Activated naive CD8-positive, alpha-beta T cell treated with anti-CD3 and anti-CD28 coated beads, Interleukin-2, amount 10 ng/mL, durations not matched to agents 7 days and 5 days (primary cell): ENCODE measurements at places on chromosomes 5 and 9.

DNA sequence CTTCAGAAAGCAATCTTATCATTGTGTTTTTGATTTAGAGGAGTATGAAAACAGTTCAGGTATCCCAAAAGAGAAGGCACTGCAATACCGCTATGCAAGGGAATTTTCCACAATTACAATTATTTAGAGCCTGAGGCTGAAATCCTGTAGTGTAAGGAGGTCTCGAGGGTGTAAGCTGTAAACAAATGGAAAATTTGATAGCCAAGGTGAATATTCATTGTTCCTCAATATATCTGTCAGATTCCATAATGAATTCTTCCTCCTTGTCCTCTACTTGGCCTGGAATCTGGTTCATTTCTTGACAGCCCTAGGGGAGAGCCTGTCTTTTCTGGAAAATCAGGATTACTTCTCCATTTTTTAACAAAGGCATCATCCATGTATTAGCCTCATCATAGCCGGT is 63.1 kb upstream of the SMARCA2 start:
- DNase-seq, result no peak

DNA sequence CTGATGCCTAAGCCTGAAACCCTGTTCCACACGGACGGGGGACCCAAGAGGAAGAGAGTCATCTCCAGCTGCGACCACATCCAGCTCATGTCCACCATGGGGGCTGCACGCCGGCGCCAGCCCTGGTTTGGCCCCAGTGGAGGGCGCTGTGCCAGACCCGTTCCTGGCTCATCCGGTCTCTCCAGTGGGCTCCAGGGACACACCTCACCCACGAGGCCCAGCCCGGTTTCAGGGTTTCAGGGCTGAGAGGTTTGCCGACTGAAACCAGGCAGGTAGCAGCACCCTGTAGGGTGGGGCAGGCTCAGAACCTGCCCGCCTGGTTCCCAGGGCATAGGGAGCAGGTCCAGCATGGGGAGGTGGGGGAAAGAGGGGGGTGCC is 71.4 kb upstream of the STXBP1 start:
- no peak for DNase-seq

DNA sequence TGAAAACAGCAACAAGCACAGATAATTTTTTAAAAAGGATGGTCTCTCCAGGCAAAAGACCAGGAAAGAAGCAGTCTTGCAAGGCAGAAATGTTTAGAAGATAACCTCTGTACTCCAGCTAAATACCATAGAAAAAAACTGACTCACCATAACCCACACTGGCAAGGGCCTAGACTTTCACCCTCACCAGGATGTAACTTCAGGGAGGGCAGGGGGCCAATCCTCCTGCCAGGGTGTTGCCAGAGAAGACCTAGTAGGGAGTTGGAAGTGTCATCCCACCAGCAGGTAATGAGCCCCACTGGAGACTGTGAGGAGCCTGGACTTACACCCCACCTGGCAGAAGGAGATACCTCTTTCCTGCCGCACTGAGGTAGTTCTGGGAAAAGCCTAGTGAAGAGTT is 97.6 kb downstream of the PRELID2 start:
- no peak for DNase-seq

DNA sequence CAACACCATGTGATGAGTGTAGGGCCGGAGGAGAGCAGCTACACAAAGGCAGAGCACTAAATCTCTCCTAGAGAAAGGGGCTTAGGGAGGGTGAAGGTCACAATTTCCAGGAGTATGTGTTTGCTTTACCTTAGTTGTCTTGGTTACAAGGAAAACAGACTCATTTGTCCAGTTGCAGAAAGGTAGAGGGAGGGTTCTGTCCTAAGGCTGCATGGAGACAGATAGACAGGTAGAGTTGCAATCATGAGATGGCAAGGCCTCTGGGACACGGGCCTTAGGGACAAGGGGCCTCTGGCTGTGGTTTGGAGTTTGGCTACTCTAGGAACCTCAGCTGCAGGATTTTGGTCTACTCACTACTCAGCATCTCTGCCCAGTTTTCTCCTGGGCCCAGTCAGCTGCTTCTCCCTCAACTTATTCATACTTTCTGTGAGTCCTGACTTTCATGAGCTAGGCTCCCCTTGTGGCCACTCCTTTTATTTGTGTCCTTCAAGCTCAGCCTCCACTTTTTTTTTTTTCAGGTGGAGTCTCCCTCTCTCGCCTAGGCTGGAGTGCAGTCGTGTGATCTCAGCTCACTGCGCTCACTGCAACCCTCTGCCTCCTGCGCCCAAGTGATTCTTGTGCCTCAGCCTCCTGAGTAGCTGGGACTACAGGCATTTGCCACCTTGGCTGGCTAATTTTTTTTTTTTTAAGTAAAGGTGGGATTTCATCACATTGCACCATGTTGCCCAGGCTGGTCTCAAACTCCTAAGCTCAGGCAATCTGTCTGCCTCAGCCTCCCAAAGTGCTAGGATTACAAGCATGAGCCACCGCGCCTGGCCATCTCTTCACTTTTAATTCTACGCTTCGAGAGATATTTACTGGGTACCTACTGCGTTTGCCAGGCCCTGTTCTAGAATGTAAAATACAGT is 76.6 kb downstream of the PTPDC1 start:
- no peak for DNase-seq

- no peak for DNase-seq
Measured at GRCh38 chr5:113212244-113212920, 222.4 kb downstream of the TSSK1B start.

GRCh38 chr5:79236362-79236969 is 535 bp downstream of the JMY start:
- DNase-seq, result no peak

DNA sequence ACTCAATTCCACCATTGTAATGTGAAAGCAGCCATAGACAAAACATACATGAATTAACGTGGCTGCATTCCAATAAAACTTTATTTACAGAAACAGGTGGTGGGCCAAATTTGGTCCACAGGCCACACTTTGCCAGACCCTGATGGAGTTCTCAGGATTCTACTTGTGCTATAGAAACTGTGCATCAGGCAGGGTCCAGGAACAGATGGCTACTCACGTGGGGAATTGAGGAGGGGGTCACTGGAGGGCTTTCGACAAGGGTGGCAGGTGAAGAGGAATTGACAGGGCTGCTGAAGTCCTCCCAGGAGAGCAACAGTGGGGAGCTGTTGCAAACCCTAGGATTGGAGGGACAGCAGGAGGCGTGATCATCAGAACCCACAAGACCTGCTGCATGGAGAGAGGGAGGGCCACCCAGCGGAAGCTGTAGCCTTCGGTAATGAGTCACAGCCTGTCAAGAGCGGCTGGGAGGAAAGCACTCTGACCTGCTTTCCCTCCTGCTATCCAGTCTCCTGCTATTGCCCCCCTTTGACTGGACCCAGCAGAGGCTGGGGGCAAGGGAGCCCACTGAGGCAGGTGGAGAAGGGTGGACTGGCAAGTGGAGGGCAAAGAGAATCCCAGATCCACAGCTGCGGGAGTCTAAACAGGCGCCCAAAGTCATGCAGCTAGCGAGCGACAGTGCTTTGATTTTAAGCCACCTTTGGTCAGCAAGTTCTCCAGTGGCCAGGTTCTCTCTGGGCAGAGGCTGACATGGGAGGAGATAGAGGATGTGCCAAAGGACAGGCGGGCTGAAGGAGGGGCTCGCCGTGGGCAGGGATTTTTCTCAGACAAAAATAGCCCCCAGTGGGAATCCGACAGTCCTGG is 138.3 kb upstream of the SMIM23 start:
- DNase-seq, result no peak

- no peak for DNase-seq
Measured at GRCh38 chr5:125011419-125011818, 265.0 kb upstream of the ZNF608 start.

- DNase-seq, result no peak
Measured at GRCh38 chr5:174529925-174530681, 194.3 kb upstream of the MSX2 start.

DNA sequence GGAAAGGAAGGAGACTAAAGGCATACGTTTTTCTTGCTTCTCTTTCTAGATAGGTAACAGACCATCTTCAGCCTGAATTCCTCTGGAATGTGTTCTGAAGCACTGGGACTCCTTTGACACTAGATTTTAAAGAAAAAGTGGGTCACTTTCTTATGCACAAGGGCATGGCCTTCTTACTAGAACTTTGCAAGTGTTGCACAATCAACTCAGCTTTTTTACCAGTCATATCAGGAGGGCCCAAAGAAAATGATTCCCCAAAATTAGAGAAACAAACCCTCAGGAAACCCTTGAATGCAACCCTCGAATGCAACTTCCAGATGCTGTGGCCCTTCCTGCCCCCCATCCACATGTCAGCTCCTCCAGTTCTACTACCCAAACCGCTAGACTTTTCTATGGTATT is 93.9 kb downstream of the YTHDC2 start:
- DNase-seq, result no peak

DNA sequence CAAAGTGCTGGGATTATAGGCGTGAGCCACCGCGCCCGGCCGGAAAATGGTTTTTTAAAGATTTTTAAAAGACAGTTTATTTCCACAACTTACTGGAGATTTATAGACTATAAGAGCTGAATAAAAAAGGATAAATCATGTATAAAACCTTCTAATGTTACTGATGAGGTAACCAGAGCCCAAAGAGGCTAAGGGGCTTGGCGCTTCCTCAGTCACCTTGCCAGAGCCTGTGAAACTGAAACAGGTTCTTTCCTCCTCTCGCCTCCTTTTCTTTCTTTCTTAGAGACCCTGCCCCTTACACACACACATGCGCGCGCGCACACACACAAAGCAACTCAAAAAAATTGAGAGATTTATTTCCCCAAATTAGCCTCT is 69.8 kb downstream of the HSD17B3 start:
- no peak for DNase-seq

- DNase-seq, result no peak
Measured at GRCh38 chr5:151221574-151221973, 2.3 kb downstream of the CCDC69 start.

DNA sequence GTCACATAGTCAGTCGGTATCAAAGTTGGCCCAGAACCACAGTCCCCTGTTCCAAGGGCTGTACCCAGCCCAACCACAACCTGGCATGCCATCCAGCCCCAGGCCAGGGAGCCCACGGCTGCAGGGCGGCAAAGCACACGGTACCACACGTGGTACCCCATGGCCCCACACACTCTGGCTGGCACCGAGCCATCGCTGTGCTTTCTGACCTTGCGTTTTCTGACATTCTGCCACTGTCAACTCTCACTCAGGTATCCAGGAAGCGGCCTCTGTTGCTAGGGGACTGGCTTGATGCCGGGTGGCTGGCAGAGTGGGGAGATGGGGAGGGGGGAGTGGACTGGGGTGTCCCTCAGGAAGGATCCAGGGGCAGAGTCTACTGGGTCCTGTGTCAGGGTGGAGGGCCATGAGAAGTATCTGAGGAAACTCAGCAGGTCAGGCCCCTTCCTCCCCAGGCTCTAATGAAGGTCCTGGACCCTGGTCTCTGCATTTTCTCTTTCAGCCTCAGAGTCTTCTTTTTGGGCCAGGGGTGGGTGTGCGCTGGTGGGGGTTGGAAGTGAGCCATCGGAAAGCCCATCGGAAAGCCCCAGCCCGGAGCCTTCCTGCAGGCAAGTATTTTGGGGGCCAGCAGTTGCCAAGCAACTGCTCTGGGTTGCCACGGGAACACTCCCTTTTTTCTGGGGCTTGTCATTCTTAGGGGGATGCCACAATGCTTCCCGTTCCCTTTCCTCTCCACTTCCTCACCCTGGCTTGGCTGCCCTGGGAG is 21.0 kb upstream of the RALGDS start:
- peak; percentile 57 for DNase-seq

GRCh38 chr9:127497656-127498290 is 46.5 kb downstream of the LRSAM1 start:
- no peak for DNase-seq

DNA sequence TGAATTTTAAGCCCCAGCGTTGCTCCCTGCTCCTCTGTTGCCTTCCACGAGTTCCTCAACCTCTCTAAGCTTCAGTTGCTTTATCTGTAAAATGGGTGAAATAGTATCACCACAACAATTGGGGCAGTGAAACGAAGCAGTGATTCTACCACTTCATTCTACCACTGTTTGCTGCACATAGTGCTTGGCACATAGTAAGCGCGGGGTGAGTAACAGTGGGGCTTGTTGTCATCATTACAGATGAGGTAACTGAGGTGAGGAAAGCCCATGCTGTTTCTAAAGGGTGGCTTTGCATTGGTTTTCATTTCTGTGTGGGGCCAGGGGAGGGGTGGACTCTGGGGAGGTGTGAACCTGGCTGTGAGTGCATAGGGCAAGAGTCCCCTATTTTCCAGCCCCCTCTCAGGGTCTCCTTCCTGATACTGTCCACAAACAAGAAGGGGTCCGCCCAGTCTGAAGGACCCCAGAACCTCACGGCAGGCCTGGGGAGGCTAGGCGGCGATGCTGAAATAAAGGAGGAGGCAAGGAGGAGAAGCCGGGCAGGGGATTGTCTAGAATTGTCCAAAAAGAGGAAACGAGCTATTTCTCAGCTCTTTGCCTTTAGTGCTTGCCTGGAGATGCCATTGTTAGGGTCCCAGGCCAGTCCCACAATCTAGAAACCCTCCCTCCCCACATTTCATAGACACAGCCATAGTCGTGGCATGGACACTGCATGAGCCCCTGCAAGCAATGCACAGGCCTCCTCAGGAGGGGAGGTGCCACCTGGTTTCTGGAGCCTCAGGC is 65.6 kb downstream of the IL6ST start:
- DNase-seq, result no peak

GRCh38 chr5:157130925-157131324 is 11.7 kb downstream of the MED7 start:
- no peak for DNase-seq

GRCh38 chr5:177336112-177336511 is 15.4 kb downstream of the LMAN2 start:
- no peak for DNase-seq

GRCh38 chr9:4603830-4604229 is 58.3 kb upstream of the PLPP6 start:
- DNase-seq, result no peak

DNA sequence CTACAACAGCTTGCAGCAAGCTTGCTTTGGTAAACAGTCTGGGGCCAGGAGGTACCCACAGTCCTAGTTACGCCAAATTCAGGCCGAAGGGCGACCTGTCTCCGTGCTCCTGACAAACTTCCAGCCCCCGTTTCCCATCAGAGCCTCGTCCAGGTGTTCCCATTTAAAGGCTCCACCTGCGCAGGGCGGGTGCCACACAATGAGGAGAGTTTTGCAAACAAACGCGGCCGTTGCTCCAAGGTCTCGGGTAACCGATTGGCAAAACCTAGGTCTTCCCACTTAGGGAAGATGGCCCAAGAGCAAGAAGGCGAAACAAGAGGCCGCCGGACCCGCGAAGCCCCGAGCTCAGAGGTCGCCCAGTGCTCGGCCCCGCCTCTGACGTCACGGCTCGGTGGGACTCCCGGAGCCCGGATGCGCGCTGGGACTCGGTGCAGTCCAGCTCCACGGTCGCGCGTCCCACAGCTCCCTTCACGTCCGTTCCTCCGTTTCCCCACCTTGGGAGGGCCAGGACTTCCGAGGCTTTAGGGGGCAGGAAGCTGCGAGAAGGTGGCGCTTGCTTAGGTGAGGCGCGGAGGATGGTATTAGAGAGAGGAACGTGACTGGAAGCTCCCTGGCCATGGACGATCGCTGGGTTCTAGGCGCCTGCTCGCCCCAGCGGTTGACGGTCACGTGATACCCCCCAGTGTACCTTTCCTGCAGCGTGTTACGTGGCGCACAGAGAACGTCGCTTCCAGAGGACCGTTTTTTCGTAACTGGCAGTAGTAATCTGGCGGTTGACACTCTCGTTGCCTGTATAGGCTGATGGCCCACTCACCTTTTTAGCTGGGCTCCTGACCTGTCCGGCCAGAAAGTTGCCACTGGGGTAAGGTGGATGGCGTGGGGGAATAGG is 41.8 kb upstream of the KDM4C start:
- peak; percentile 83 for DNase-seq

- no peak for DNase-seq
Measured at GRCh38 chr9:93702261-93702660, 125.9 kb downstream of the PHF2 start.
